ENCODE measurements at places on chromosomes 13 and 19.

GRCh38 chr19:23790641-23791488 is 32.2 kb upstream of the ZNF681 start:
- no peak for DNase-seq

DNA sequence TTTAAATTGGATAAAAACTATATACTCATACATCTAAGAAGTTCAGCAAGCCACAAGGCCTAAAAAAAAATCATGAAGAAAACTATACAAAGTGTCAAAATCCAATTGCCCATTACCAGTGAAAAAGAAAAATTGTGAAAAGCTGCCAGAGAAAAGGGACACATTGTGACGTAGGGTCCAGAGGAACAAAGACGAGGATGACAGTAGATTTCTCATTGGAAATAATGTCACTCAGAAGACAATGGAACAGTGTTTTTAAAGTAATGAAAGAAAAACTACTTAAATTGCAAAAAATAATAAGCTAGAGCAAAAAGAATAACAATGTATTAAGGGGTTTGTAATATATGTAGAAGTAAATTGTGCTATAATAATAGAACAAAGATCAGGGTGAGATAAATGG is 195.2 kb downstream of the EFNB2 start:
- no peak for DNase-seq

DNA sequence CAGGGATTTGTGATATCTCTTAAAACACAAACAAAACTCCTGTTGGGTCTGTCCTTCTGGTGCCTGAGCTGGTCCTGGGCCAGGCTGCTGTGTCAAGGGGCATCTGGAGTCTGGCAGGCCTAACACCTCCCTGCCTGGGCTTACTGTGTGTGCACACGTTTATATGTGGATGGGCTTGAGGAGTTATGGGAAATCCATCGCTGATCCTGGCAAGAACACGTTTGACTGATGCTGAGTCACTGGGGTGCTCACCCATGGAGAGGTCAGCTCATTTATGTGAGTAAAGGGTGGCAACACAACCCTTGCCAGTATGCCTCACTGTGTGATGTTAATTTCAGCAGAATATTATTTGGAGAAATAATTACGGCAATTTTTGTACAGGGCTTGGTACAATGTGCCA is 44.5 kb upstream of the PCDH8 start:
- no peak for DNase-seq

DNA sequence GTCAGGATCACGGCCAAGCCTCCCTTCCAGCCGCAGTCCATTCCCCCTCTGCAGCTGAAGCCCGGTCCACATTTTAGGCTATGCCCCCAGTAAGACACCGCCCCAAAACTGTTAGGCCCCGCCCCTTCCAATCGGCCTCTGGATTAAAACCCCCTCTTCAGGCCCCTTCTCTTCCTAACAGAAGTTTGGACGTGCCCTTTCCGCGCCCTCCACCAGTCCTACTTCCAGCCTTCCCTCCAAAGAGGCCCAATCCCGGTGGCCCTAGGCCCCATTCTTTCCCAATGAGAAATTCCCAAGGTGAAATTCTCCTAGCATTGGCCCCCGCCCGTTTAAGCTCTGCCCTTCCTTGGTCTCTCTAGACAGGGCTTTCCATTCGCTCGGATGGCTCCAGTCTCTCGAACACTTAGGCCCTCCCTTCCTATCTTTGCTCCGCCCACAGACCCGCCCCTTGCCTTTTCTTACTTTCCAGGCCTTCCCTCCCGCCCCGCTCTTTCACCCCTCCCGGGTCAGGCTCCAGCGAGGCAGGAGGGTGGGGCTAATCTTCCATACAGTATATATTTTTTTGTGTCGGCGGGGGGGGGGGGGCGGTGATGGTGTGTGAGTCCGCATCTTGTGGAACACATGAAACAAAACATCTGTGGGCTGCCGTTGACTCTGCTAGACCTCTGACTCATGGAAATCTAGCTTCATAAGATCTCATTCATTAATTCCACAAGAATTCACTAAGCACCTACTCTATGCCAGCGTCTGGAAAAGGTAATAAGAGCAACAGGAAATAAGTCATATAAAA is 13.6 kb downstream of the LTBP4 start:
- DNase-seq, result no peak

DNA sequence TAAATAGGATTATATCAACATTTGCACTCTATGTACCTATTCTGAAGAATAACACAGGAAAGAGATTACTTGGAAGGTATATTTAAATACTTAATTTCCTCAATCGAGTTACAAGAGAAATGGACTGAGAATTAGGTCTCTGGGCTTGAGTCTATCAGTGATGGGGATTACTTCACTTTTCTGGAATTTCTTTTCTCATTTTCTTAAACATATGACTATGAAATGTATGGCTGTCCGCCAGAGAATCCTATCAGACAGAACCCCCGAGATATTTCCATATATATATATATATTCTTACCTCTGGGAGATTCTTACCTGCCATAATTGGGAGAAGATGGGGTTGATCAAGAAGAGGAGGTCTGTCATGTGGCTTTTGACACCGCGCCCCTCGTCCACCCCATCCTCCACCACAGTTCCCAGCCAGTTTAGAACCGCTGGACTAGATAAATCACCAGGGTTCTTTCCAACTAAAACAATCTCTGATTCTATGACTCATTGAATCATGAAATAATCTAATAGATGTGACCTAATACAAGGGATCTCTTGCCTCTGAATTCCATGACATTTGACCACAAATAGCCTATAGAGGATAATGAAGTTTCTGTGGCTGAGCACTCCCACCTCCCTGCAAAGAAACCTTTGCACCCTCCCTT is 231.3 kb downstream of the TBC1D4 start:
- no peak for DNase-seq

DNA sequence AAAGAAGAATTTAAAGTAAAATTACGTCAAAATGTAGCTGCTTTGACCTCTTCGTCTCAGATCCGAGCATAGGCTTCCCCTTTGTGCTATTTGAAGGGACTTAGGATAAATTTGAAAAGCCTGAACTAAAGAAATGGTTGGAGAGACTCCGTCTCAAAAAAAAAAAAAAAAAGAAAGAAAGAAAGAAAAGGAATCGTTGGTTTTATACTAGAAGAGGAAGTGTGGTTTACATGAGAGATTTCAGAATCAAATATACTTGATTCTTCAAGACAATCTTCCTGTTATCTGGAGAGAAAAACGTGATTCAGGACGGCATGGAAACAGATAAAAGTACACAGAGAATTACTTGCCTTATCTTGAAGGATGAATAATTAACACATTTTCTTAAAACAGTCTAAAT is 474 bp upstream of the ZNF780B start:
- DNase-seq, result no peak

DNA sequence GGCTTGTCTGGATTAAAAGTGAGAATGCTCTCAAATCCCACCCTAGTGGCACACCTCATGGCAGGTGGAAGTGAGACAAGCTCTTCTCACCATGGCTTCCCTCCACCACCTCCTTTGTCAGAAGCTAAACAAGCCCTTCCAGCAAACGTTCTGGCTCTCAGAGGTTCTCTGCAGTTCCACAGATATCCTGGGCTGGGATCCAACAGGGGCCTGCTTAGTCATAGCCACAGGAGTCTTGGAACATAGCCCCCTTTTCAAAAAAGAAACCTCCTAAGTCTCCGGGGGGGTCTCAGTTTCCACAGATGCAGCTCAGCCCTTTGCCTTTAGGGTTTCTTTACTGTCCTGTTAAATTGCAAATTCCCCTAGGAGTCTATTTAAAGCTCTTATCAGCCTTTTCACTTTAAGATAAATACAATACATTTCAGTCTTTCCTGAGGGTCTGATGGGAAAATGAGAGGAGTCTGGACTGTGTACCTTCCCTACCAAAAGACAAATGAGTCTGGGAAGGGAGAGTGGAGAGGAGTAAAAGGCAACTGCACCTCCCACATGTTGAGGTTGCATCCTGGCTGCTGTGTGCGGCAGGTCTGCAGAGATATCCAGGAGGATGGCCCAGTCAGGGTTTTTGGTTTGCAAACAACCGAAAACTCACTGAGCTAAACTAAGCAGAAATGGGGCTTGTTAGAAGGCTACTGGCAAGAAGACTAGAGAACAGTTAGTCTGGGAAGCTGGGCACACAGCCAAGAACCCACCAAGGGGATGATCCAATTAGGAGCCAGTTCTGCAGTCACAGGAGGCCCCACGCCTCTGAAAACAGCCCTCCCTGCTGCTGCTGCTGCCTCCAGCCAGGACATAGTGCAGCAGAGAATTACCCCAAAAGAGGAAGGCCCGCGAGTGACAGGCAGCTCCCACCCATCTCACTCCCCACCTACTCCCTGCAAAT is 41.4 kb upstream of the SERP2 start:
- peak; percentile 90 for DNase-seq

- DNase-seq, result no peak
These were observed 172.9 kb downstream of the OXGR1 start for GRCh38 chr13:96821381-96821780.

DNA sequence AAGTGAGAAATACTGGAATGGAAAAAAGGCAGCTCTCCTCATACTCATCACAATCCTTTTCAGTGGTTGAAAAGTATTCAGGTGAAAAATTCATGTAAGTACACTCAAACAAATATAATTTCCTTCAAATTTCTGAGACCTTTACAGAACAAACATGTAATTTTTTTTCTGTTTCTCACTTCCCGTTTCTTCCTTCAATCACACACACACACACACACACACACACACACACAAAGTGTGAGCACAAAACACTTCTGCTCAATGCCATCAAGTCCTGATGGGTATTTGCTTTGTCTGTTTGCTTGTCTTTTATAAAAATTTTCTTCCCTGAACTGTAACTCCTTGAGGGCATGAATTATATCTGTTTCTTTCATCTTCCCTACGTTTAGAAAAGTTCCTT is 110.6 kb downstream of the LIG4 start:
- DNase-seq, result no peak

GRCh38 chr19:8484331-8484894 is 18.0 kb downstream of the PRAM1 start:
- no peak for DNase-seq

DNA sequence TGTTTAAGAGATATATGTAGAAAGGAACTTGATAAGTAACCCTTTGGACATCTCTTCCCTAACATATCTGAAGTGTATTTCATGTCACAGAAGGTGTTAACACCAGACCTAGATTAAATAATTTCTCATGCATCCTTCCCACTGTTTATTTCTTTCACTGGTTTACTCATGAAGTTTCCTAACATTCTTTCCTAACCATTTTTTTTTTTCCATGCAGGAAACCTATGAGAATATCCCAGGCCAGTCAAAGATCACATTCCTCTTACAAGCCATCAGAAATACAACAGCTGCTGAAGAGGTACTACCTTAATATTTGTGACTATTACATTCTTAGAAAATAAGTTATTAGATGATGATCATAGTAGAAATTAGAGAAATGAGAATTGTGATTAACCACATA is 28.8 kb downstream of the IPO5 start:
- DNase-seq, result no peak

GRCh38 chr19:17352608-17353280 is 15.4 kb downstream of the GTPBP3 start:
- DNase-seq, result no peak

GRCh38 chr19:29564574-29565005 is 38.8 kb downstream of the VSTM2B start:
- no peak for DNase-seq

- DNase-seq, result no peak
These were observed 1.4 kb upstream of the ZNF584 start for GRCh38 chr19:58406818-58407657.

DNA sequence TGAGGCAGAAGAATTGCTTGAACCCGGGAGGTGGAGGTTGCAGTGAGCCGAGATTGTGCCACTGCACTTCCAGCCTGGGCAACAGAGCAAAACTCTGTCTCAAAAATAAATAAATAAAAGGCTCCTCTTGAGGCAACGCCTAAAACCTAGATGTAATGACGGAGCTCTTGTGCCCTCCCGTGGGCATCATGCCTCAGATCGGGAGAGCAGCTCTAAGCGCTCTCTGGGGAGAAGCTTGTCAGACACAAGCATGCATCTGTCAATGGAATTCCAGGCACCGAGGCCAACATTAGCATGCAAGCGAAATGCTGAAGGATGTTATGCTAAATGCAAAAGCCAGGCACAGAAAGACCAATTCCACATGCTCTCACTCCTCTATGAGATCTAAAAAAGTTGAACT is 45.6 kb upstream of the MRI1 start:
- peak; percentile 32 for DNase-seq

GRCh38 chr19:31378404-31378803 is 29.2 kb upstream of the TSHZ3 start:
- DNase-seq, result peak; percentile 15

DNA sequence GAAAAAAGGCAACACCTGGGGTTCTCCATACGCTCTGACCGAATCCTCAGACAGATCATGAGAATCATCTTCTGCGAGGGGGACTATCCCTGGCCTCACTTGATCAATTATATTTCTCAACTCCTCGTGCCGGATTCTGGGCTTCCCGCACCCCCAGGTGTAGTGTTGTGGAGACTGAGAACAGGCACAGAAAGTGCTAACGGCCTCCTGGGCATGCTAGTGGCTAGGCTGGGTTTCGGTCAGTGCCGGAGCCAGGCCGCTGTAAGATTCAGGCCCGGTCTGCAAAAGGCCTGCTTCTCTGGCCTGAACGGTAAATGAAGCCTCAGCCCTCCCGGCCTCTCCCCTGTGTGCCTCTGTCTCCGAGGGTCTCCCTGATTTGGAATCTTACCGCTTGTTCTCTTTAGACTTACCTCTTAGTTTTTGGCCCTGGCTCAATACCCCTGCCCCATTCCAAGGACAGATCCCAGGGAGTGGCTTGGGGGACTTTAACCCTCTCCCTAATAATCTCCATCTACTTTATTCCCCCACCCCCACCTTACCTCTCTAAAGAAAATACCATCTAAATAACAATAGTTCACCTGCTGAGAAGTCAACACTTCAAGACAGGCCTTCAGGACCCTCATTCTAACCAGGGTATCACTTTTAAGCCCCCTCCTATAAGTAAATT is 79.0 kb upstream of the MEDAG start:
- DNase-seq, result no peak

GRCh38 chr13:22749626-22750025 is 431.2 kb upstream of the SGCG start:
- DNase-seq, result no peak

- DNase-seq, result no peak
These were observed 5.6 kb downstream of the BCL3 start for GRCh38 chr19:44753932-44754749.

GRCh38 chr13:66482836-66483235 is 747.3 kb downstream of the PCDH9 start:
- no peak for DNase-seq

GRCh38 chr13:77459592-77459991 is 75.9 kb upstream of the SCEL start:
- no peak for DNase-seq

DNA sequence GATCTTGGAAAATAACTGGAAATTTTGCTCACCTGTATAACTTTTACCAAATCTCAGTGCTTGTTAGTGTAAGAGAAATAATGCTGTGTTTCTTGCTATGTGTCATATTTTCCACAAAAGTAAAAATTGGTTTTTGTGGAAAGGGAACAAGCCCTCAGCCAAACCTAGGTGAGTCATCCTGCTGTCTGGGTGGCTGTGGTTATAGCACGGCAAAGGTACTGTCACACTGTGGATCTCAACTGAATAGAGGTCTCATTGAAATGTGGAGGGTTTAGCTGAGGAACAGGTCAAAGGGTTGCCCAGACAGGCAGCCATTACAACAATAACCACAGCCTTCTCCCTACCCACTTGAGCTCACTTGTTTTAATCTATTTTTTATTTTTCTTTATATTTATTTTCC is 338.8 kb upstream of the DACH1 start:
- no peak for DNase-seq
